Esophagus squamous epithelium (tissue), 5 donors: ENCODE measurements at places on chromosomes 1 and 21. TPM values are rescaled to one million over a fixed set of nuclear protein-coding genes. Genes with fewer than 3 reads are reported as not detected.

- H3K27me3 ChIP-seq, result no peaks in the 10 kb centered on the region
- H3K27ac ChIP-seq, result no peak overlapping the region
- no peak overlapping the region for H3K4me3 ChIP-seq
- H3K4me1 ChIP-seq, result no peaks in the 10 kb centered on the region
- no peak for DNase-seq
- H3K36me3 ChIP-seq, result no peaks in the 10 kb centered on the region
Observed at GRCh38 chr1:8922962-8923361, 22.7 kb upstream of the CA6 start.

DNA sequence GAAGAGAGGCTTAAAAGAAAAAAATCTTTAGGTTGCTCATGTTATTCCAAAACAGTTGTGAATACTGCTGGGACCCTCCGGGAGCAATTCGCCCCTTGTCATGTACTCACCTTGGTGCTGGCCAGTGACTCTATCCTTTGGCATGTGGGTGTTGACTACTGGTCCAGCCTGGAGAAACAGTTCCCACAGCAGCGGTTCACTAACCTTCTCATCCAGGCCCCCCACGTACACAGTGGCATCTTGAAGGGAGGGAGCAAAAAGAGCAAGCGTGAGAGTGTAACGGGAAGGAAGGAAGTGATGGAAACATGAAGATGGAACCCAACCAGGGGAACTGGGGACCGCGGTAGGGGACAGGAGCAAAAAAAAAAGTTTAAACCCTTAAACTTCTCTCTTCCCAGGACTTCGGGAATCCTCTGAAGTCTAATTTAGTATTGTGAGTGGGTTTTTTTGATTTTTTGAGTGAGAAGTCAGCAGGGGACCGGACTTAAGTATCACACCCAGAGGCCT is 494 bp downstream of the SF3B4 start:
- peak overlapping the region; percentile 96 for H3K27ac ChIP-seq
- no peak for DNase-seq
- H3K36me3 ChIP-seq, result peaks cover 38% of the 10 kb centered on the region
- no peaks in the 10 kb centered on the region for H3K27me3 ChIP-seq
- H3K4me3 ChIP-seq, result peak overlapping the region; percentile 96

DNA sequence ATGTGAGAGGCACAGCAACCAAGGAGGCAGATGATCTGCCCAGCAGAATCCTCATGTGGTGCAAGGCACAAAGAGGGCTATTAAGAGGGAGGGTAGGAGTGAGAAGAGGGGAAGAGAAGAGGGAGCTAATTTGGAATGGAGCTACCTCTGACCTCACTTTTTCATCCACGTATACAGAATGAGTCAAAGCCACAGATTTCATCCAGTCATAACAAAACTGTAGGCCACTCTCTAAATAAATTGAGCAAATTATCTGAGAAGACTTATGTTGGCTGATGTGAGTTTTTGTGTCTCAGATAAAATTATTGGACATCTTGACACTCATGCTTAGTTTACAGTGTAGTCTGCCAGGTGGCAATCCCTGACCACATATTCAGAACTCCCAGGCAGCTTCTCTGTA is 325.6 kb downstream of the TTLL7 start:
- H3K4me3 ChIP-seq, result no peak overlapping the region
- H3K4me1 ChIP-seq, result no peaks in the 10 kb centered on the region
- DNase-seq, result no peak
- no peaks in the 10 kb centered on the region for H3K27me3 ChIP-seq
- H3K27ac ChIP-seq, result no peak overlapping the region
- H3K36me3 ChIP-seq, result no peaks in the 10 kb centered on the region

DNA sequence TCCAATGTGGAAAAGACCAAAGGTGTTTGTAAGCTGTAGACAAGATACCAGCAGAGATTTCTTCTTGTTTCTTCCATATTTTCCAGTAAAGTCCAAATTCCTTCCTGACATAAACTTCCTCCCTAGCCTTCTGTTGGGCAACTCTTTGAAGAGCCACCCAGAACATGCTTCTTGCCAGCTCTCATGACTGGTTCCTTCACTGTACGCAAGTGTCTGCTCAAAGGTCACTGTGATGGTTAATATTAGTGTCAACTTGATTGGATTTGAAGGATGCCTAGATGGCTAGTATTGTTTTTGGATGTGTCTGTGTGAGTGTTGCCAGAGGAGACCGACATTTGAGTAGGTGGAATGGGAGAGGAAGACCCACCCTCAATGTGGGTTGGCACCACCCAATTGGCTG is 416.6 kb upstream of the RUNX1 start:
- no peak overlapping the region for H3K4me3 ChIP-seq
- H3K27me3 ChIP-seq, result no peaks in the 10 kb centered on the region
- H3K36me3 ChIP-seq, result no peaks in the 10 kb centered on the region
- H3K4me1 ChIP-seq, result no peaks in the 10 kb centered on the region
- no peak overlapping the region for H3K27ac ChIP-seq

- no peak overlapping the region for H3K27ac ChIP-seq
- DNase-seq, result no peak
- H3K4me3 ChIP-seq, result no peak overlapping the region
- H3K36me3 ChIP-seq, result no peaks in the 10 kb centered on the region
Observed at GRCh38 chr1:29679316-29679715, 443.0 kb downstream of the PTPRU start.

GRCh38 chr1:208093754-208094719 is 150.1 kb downstream of the PLXNA2 start:
- no peak overlapping the region for H3K27ac ChIP-seq
- H3K4me3 ChIP-seq, result no peak overlapping the region
- DNase-seq, result no peak
- no peaks in the 10 kb centered on the region for H3K27me3 ChIP-seq
- no peaks in the 10 kb centered on the region for H3K36me3 ChIP-seq
- H3K4me1 ChIP-seq, result peaks cover 22% of the 10 kb centered on the region

DNA sequence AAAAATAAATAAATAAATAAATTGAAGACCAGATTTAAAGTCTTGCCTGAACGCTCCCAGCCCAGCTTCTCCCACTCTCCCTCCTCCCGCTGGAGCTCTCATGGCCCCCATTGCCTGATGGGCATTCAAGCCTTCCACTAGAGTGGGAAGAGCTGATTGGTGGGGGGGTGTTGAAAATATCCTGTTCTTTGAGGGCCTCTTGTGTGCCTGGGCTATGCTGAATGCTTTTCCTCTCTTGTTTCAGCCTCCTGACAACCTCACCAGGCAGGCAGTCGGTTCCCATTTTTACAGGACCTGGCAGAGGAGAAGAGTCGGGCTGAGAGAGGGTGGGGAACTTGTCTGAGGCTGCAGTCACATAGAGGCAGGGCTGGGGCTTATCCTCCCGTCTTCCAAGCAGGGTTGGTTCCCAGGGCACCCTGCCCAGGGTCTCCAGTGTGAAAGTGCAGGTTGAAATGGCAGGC is 59.2 kb upstream of the SSBP3 start:
- DNase-seq, result no peak
- H3K4me3 ChIP-seq, result no peak overlapping the region
- no peaks in the 10 kb centered on the region for H3K27me3 ChIP-seq
- no peak overlapping the region for H3K27ac ChIP-seq
- H3K4me1 ChIP-seq, result peaks cover 15% of the 10 kb centered on the region

DNA sequence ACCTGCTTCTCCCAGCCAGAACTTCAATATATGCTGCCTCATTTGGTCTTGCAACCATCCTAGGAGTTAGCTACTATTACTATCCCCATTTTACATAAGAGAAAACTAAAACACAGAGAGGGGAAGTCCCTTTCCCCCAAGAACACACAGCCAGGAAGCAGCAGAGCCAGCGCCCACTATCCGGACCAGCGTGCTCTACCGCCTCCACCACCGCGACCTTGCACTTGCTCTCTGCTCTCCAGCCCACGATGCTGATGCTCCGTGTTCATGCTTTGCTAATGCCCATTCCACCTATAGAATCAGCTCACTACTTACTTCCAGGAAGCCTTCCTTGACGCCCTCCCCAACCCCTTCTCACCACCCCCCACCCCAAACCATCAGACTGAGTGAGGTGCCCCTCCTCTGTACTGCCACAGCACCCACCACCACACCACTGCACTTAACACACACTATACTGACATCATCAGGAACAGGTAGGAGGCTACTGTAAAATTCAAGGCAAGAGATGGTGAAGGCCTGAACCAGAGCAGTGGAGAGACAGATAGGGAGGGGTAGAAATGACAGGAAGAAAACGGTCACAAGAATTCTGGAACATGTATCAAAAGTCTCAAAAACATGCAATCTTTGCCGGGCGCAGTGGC is 9.4 kb downstream of the TMEM53 start:
- H3K27me3 ChIP-seq, result no peaks in the 10 kb centered on the region
- no peak for DNase-seq
- no peak overlapping the region for H3K4me3 ChIP-seq
- H3K27ac ChIP-seq, result no peak overlapping the region

DNA sequence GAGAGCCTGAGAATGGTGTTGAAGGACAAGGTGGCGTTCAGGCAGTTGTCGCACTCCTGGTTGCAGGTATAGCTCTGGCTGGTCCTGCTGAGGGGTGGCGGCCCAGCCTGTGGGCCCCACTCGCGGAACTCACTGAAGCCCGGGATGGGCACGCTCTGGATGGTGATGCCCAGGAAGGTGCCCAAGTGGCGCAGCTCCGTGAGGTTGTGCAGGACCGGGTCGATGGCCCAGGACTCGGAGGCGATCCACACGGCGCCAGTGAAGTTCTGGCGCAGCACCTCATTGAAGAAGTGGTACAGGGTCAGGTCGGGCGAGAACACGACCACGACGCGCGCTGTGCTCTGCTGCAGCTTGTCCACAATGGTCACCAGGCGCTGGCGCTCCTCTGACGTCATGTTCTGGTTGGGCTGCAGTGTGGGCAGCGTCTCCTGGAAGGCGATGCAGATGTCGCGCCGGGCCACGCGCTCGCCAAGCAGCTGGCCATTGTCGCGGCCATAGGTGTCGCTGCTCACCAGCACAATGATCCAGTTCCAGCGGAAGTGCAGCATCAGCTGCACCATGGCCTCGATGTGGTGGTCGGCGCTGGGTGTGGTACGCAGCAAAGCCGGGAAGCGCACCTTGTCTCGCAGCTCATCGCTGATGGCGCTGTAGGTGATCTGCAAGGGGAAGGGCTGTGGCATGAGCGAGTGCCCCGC is 5.0 kb downstream of the TAS1R2 start:
- H3K4me1 ChIP-seq, result no peaks in the 10 kb centered on the region
- H3K27ac ChIP-seq, result no peak overlapping the region
- H3K4me3 ChIP-seq, result no peak overlapping the region
- no peaks in the 10 kb centered on the region for H3K27me3 ChIP-seq
- no peak for DNase-seq
- no peaks in the 10 kb centered on the region for H3K36me3 ChIP-seq

DNA sequence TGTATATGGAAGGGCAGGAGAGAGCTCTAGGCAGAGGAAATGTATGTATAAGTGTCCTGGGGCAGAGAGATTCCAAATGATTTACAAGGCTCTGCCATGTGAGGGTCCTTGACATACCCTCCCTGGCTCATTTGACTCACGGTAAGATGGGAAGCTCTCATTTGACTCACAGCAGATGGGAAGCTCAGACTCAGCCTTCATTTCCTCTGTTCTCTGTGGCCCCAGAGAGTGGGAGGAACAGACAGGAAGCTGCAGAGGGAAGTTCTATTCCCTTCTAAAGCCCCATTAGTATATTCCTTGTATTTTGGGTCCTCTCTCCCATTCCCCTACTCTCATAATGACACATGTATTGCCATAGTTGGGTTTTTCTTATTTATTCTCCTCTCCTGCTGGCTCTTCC is 44.9 kb downstream of the FOXD2 start:
- no peaks in the 10 kb centered on the region for H3K36me3 ChIP-seq
- H3K4me3 ChIP-seq, result no peak overlapping the region
- H3K27ac ChIP-seq, result no peak overlapping the region
- H3K27me3 ChIP-seq, result no peaks in the 10 kb centered on the region
- H3K4me1 ChIP-seq, result no peaks in the 10 kb centered on the region

DNA sequence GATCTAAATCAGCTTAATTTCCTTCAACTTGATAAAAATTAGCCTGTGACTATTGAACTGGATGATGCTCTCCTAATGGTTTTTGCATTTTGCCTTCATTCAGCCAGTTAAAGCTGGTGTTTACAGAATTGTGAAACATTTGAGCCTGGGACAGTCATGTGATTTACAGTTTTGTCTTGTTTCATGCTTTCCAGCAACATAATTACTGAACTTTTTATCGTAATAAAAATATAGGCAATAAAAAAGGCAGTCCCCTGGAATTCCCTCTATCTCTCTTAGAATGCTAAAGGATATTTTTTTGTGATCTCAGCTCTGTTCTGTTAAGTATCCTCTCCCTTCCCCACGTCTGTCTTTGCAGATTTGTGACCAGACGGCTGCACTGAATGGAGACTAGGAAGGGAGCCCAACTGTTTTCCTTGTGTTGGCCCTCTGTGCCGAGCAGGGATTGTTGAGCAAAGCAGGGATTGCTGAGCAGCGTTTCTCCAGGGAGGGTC is 70.3 kb upstream of the RGL1 start:
- no peak overlapping the region for H3K4me3 ChIP-seq
- no peaks in the 10 kb centered on the region for H3K27me3 ChIP-seq
- no peak overlapping the region for H3K27ac ChIP-seq

GRCh38 chr21:41961282-41961701 is 7.5 kb upstream of the C2CD2 start:
- no peak overlapping the region for H3K27ac ChIP-seq
- peaks cover 28% of the 10 kb centered on the region for H3K4me1 ChIP-seq
- H3K4me3 ChIP-seq, result no peak overlapping the region

DNA sequence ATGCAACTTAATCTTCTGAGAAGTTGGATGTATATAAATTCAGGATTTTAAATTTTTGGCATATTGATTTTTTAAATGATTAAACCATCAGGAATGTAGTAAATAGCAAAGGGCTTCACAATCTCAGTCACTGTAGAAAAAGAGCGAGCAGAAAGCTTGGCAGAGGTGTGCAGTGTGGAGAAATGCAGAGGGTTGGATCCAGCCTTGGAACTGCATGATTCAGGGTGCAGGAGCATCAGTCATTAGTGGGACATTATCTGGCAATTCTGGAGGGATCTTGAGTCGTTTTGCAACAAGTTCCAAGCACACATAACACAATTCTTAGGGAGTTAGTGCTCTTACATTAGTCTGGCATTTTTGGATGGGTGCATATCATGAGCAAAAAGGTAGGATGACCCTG is 267.9 kb downstream of the PLA2G4A start:
- DNase-seq, result no peak
- H3K36me3 ChIP-seq, result no peaks in the 10 kb centered on the region
- no peaks in the 10 kb centered on the region for H3K27me3 ChIP-seq
- no peak overlapping the region for H3K4me3 ChIP-seq
- no peak overlapping the region for H3K27ac ChIP-seq
- no peaks in the 10 kb centered on the region for H3K4me1 ChIP-seq

GRCh38 chr1:231872461-231872910 is 245.9 kb downstream of the DISC1 start:
- no peak overlapping the region for H3K27ac ChIP-seq
- H3K27me3 ChIP-seq, result no peaks in the 10 kb centered on the region
- H3K4me1 ChIP-seq, result peaks cover 33% of the 10 kb centered on the region
- DNase-seq, result no peak
- peaks cover 3% of the 10 kb centered on the region for H3K36me3 ChIP-seq

GRCh38 chr1:117069220-117069844 is 9.2 kb downstream of the TTF2 start:
- DNase-seq, result no peak
- H3K4me1 ChIP-seq, result no peaks in the 10 kb centered on the region
- H3K27me3 ChIP-seq, result no peaks in the 10 kb centered on the region
- no peaks in the 10 kb centered on the region for H3K36me3 ChIP-seq
- no peak overlapping the region for H3K27ac ChIP-seq
- H3K4me3 ChIP-seq, result no peak overlapping the region

The SNRPE gene
- total RNA-seq, result 49.9 TPM

The VASH2 gene
- 3.4 TPM for total RNA-seq

The ZBTB37 gene
- total RNA-seq, result 6.3 TPM

The EDARADD gene
- 4.6 TPM for total RNA-seq

The LSM10 gene
- total RNA-seq, result 18.3 TPM

The OR2L3 gene
- not detected for total RNA-seq

The ABCG1 gene
- 4.6 TPM for total RNA-seq

The SPRR5 gene
- not detected for total RNA-seq

The HPDL gene
- total RNA-seq, result 4.8 TPM

The PRAMEF4 gene
- not detected for total RNA-seq
